ENCODE measurements at places on chromosomes 7 and 10.

- no peak for DNase-seq
Observed at GRCh38 chr10:8275911-8276310, 221.4 kb downstream of the GATA3 start.

- DNase-seq: no peak
Observed at GRCh38 chr10:29273478-29273877, 15.4 kb upstream of the LYZL1 start.

DNA sequence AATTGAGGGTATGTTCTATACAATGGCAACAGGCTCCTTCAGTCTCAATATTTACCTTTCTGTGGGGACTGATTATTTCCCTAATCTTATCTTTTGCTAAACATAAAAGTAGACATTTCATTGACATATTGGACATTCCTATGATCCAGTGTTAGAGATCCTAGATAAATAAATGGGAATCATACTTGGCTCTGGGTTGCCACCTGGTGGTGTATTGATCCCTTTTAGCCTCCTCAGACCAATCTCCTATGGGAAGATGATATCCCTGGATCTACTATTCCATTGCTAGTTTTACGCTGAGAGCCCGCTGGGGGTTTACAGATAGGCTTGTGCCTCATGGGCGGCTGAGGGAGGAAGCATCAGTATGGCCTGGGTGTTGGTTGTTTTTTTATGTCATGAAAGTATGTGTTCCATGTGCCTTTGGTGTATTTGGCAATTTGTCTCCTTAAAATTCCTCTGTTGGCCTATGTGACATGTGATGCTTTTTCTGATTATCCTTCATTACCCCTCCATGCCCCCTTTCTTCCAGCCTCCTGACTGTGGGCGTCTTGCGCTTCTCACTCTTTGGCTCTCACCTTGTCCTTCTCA lies 18.8 kb downstream of the CELF2 start:
- no peak for DNase-seq

GRCh38 chr10:1068380-1069361 lies 12.5 kb downstream of the WDR37 start:
- no peak for DNase-seq

- no peak for DNase-seq
Observed at GRCh38 chr7:104548861-104549260, 220.5 kb downstream of the LHFPL3 start.

GRCh38 chr7:11193131-11193867 lies 219.6 kb downstream of the PHF14 start:
- DNase-seq: no peak

DNA sequence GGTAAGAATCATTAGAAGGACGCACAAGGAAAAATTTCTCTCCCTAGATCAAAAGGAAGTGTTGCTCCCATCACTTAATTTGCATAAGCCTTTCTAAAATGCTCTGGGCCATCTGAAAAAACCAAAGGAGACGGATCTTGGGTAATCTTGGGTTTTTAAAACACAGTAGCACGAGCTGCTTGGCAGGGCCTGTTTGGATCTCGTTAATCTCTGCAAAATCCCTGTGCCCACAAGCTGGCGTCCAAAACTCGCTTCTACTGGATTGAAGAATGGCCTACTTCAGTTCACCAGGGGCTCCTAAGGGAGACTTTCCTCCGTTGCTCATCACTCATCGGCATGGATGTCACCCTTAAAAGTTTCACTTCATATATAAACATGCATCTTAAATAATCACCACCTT lies 128.6 kb downstream of the RNF216 start:
- no peak for DNase-seq

DNA sequence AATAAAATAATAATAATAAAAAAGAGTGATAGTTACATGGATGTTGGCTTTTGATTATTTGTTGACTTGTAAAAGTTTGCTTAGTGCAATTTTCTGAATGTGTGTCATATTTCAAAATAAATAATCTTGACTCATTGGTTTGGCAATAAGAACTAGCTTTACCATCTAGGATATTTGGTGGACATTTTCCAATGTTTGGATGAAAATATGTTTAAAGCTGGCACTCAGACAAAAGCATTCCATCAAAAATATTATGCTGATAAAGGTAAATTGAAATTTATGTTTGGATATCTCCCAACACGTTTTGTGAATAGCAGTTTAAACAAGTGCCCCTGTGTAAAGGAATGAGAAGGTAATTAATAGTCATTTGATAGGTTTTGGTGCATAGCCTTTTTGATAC lies 62.5 kb upstream of the KCNMA1 start:
- no peak for DNase-seq

- no peak for DNase-seq
Observed at GRCh38 chr10:128263891-128264688, 137.9 kb upstream of the MKI67 start.

DNA sequence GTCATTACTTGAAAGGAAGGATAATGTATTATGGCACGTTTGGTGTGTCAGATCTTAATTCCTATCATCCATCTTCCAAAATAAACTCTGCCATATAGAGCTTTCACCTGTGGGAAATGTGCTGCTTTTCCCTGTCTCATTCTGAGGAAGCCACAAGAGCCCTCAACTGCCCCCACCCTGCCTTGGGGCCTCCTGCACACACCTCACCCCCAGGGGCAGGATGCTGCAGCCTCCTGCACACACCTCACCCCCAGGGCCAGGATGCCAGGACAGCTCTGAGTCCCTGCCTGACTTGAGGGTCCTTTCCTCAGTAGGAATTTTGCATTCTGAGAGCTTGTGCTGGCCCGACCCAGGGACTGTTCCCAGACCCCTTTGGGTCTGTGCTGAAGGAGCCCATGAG lies 67.1 kb downstream of the COL13A1 start:
- DNase-seq: no peak

DNA sequence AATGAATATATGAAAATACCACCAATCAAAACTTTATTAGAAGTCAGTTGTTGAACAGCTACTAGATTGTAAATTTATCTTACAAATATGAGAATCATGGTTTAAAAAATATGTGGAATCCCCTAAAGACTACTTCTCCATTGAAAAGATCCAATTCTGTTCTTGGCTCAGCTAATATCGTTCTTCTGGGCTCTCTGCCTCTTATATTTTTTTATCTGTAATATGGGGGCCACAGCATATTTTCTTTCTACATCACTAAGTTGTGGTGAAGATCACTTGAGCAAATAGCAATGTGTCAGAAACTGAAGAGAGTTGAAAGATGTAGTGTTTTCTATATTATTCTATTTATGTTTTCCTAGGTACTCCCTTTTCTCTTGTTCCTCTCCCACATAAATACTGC lies 198.1 kb downstream of the FZD1 start:
- no peak for DNase-seq

DNA sequence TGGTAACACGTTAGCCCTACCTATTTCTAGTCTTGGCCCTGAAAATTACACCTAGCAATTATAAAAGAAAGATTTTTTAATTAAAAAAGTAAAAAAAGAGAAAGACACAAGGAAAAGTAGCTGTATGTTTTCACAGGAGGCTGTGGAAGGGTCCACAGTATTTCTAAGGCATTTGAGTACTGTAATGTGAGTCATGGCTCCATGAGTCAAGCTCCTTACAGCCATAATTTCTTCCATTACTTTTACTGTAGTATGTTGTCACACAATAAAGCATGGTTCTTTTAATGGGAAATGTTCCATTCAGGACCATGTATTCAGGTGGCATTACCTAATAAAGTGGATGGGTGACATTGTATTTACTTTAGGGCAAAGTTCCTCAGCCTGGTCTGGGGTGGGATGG lies 113.4 kb downstream of the GPR37 start:
- DNase-seq: no peak

GRCh38 chr10:21943633-21944265 lies 59.8 kb downstream of the DNAJC1 start:
- no peak for DNase-seq

DNA sequence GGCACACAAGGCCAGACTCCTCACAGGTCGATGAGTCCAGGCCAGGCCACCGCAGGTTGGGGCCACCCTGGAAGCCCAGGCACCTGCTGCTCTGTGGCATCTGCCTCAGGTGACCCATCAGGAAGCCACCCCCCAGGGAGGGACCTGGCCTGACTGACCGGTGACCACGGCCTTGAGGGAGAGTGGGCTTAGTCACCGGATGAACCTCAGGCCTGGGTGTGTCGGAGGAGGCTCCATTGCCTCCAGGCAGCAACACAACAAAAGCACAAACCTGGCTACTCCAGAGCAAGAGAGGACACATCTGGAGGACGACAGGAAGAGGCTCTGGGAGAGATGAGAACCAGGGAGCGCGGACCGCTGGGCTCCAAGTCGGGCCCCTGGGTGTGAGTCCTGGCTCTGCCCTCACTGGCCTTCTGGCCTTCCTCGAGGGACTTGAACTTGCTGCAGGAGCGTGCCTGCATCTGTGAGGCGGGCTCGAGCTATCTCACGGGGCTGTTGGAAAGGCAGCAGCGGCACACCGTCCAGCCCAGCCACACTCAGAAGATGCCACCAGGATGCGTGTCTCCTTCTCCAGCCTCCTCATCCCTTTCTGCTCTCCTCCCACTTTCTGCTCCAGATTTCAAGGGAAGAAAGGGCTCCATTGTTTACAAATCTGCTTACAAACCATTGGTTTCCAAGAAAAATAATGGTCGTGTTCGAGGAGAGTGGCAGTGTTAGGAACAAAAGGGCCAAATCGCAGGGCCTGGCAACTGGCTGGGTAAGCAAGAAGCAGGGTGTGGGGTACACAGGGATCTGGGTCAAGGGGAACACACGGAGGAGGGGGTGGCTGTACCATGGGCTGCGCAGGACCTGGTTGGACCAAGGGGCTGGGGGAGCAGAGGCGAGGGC lies 152.9 kb downstream of the ADAM12 start:
- no peak for DNase-seq

- no peak for DNase-seq
Observed at GRCh38 chr7:39890411-39890810, 59.6 kb upstream of the CDK13 start.

DNA sequence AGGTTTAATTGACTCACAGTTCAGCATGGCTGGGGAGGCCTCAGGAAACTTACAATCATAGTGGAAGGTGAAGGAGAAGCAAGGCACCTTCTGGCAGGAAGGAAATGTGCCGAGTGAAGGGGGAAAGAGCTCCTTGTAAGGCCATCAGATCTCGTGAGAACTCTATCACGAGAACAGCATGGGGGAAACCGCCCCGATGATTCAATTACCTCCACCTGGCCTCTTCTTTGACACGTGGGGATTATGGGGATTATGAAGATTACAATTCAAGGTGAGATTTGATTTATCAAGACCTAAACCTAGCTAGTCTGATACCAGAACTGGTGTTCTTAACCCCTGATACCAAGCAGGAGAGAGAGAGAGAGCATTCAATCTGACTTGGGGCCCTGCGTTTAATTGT lies 258.7 kb downstream of the PTEN start:
- DNase-seq: no peak

- DNase-seq: no peak
Observed at GRCh38 chr7:36349626-36350025, 40.0 kb upstream of the ANLN start.

DNA sequence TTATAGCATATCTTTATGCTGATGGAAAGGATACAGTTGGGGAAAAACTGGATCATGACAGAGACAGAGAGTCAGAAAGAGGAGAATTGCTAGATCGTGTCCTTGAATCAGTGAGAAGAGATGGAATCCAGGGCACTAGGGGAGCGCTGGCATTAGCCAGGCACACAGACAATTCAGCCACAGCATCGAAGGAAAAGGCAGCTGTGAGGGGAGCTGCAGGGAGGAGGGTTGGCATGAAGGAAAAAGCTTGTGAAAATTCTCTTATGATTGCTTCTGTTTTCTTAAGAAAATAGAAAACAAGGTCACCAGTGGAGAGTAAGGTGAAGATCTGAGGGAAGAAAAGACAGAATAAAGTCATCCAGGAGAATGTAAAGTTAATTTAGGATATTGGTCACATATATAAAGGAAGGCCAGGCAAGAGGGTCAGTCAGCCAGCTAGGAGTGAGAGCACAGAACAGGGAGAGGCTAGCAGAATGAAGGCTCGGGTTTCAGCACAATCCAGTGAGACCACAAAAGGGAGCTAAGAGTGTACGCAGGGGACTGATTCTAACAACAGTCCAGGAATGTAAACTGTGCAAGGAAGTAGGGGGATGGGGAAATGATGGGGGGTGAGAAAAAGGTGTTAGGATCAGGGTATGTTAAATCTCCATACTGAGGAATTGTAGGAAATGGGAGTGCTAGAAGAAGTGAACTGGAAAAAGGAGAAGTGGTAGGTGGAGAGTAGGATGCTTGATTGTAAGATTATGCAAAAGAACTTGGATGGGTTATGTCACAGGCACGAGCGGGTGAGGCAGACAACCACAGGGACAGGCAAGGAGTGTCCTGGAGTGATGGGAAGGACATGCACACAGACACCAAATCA lies 112.0 kb downstream of the RNF32 start:
- DNase-seq: peak; percentile 20

DNA sequence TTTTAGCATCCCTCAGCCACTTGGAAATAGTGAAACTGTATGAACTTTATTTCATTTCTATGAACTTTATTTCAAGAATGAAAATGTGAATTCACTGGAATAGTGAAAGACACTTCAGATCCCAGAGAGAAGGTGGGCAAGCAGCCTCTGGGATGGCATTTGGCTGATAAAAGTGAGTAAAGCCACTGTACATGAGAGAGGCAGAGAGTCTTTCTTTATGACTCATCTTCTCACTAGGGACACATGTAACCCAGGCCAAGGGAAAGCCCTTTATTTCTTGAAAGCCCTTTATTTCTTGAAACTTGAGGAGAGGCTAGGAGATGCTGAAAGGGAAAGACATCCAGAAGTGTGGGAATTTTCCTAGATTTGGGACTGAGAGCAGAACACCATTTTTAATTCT lies 148.9 kb upstream of the SMIM30 start:
- DNase-seq: no peak
